Cardiac atrium fibroblast (primary cell): ENCODE measurements at places on chromosomes 16 and 17. TPM values are rescaled to one million over a fixed set of nuclear protein-coding genes. Genes with fewer than 3 reads are reported as not detected.

The MMD gene
- total RNA-seq, result 25.1 and 34.8 TPM in 2 replicates

The KRTAP4-4 gene
- not detected in 2 replicates for total RNA-seq

The RHBDF1 gene
- 42.1 and 50.4 TPM in 2 replicates for total RNA-seq

The PRR29 gene
- 0.16 and 0.18 TPM in 2 replicates for total RNA-seq

The KRT222 gene
- not detected in 2 replicates for total RNA-seq

The ASPA gene
- 2.5 and 4.1 TPM in 2 replicates for total RNA-seq
